ENCODE measurements at places on chromosomes 3 and 15. TPM values are rescaled to one million over a fixed set of nuclear protein-coding genes. Genes with fewer than 3 reads are reported as not detected.

The RBPMS2 gene
- total RNA-seq, result 2.7 TPM

The FHIT gene
- total RNA-seq, result 6.3 TPM

The FOXB1 gene
- not detected for total RNA-seq

The DPPA4 gene
- total RNA-seq, result 0.53 TPM

The PP2D1 gene
- not detected for total RNA-seq
